ENCODE measurements at places on chromosomes 3 and 15.

DNA sequence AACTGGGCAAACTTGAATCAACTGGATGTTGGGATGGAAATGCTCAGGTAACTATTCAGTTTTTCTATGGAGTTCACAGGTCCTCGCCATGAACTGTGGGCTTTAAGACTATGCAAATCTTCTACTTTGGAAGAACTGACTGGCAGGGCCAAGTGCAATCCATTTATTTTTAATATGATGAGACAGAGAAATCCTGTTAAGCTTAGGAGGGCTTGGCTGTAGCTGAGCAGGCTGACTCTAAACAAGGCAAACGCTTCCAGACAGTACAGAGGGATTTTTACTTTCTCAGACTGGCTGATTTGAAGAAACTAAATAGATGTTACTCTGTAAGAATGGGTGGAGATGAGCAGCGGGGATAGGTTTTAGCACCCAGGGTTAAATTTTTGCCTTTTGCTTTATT is 194.2 kb upstream of the ICE2 start:
- DNase-seq: no peak

DNA sequence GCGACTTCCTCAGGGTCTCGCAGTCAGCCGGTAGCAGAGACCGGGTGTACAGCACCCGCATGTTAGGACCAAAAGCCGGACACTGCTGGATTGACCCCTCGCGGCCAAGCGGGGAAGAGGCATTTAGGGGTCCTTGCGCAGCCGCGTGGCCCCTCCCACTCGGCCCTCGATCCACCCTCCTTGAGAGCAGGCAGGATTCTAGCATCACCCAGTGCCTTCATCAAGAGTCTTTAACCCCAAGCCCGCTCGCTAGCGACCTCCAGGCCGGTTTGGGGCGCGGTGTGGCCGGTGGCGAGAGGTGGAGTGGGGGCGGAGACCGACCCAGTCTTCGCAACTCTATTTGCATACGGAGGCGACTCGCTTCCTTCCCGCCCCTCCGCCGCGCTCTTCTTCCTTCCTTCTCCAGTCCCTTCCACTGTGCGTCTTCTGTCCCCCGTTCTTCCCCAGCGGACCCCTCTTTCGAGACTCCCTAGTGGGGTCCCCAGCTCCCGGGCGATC is at the start of gene ST6GAL1:
Gene ST6GAL1, plus strand, starts transcription at position 384 of the 498 bp plus-strand sequence. CDS start 112,178 bp downstream, outside the sequence.
- DNase-seq: no peak

DNA sequence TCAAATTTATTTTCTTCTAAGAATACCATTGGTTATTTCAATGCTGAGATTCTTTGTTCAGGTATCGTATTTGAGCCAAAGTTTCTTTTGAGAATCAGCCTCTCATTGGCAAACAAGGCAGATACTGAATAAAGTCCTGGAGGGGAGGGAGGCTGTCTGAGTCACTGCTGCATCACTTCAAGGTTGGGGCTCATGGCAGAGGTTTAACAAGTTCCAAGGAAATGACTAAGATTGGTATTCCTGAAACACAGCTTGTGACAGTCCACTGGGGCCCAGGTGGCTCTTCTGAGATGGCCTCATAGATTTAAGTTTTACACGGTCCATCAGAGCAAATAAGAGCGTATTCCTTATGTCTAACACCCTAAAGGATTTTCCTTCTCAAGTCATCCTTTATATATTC is 213.8 kb upstream of the STAC start:
- no peak for DNase-seq

DNA sequence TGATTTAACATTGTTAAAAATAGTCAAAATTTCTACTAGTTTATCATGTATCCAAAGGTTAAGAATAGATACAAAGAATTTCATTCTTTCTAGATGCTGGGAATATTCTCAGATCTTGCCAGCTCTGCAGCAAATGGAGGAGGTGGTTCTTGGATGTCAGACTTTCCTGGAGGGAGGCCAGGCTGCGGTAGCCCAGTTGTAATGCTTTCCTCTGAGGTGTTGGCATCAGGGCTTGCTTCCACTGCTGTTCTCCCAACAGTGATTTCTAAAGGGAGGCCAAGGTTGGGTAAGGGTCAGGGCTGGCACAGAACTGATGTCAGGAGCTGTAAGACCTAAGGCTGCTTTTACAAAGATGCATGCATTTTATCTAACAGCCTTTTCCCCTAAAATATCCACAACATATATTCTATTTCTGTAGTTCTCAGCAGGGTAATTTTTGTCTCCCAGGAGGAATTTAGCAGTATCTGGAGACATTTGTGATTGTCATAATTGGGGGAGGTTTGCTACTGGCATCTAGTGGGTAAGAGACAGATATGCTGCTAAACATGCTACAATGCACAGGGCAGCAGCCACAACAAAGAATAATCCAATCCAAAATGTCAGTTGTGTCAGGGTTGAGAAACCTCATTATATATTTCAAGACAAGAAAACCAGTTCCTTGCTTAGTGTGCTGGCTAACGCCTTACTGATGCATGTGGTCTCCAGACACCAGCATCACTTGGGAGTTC is 42.0 kb upstream of the SPTSSB start:
- no peak for DNase-seq

- no peak for DNase-seq
Measured at GRCh38 chr15:94263341-94264273, 32.2 kb downstream of the MCTP2 start.

DNA sequence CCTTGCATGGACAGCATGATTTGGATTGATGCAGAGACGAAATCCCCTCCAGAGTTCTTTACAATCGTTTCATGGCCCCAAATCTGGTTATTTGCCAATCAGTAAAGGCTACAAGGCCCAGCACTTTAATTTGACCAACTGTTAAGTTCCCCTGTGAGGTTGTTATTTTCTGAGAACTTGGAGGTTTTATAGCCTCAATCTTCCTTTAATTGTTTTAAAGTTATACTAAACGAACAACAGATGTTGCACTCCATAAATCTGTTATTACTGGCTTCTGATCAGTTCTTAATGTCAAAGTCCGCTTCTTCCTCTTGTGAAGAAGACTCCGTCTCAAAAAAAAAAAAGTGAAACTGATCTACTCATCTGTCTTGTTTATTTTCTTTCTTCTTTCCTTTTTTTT is 30.8 kb downstream of the LARP6 start:
- DNase-seq: no peak

DNA sequence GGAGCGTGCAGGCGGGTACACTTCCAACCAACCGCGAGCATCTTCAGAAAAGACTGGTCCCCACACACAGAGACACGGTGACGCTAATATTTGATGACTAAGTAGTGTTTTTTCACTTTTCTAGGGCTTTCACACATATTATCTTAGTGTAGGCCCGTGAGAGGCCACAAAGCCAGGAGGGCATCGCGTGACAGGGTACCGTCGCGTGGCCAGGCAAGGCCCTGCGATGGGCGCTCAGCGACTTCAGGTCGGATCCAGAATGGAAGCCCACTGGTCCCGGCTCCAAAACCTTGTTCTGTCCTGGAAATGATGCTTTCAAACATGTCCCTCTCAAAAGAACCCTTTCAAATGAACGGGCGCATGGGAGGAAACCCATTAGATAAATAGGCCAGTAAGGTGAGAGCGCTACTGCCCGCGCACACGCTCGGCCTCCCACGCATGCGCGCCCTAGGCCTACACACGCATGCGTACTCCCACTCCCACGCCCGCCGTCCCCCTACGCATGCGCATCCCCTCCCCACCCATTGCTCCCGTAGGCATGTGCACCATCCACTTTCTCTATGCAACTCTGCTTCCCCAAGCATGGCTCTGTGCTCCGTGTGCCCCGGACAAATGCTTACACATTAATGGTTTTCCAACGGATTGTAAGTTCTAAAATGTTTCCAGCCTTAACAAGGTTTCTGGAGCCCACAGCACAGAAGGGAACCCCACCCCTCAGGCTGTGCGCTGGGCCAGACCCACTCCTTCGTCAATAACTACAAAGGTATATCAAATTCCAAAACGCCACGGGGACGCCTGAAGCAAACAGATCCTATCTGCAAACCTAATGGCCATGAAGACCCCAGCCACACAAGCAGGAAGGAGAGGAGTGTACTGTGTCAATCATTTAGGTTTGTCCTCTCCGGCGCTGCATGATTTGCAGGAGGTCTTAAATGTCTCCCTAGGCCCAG is 72.1 kb downstream of the OCA2 start:
- no peak for DNase-seq

DNA sequence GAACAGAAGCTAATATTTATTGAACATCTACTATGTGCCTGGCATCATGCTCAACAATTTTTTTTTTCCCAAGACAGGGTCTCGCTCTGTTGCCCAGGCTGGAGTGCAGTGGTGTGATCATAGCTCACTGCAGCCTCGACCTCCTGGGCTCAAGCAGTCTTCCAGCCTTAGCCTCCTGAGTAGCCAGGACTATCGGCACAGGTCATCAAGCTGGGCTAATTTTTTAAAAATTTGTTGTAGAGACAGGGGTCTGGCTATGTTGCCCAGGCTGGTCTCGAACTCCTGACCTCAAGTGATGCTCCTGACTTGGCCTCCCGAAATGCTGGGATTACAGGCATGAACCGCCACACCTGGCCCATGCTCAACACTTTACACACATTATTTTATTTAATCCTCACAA is 35.7 kb upstream of the CILP start:
- no peak for DNase-seq

- DNase-seq: no peak
Measured at GRCh38 chr15:80568876-80569605, 126.1 kb upstream of the ABHD17C start.

Data from NCI-H345 (cell line).